LHCN-M2 (cell line): ENCODE measurements at places on chromosomes 4 and X. TPM values are rescaled to one million over a fixed set of nuclear protein-coding genes. Genes with fewer than 3 reads are reported as not detected.
A peak's percentile ranks its signal among the peaks of the same experiment; 100 is the strongest.

GRCh38 chr4:20544645-20545044 lies 155.6 kb upstream of the PACRGL start:
- peak; percentile 45 for DNase-seq

APELA gene
- not detected in 2 replicates for total RNA-seq

- no peak for DNase-seq
Measured at GRCh38 chr4:17480210-17480927, 31.5 kb downstream of the QDPR start.

DNA sequence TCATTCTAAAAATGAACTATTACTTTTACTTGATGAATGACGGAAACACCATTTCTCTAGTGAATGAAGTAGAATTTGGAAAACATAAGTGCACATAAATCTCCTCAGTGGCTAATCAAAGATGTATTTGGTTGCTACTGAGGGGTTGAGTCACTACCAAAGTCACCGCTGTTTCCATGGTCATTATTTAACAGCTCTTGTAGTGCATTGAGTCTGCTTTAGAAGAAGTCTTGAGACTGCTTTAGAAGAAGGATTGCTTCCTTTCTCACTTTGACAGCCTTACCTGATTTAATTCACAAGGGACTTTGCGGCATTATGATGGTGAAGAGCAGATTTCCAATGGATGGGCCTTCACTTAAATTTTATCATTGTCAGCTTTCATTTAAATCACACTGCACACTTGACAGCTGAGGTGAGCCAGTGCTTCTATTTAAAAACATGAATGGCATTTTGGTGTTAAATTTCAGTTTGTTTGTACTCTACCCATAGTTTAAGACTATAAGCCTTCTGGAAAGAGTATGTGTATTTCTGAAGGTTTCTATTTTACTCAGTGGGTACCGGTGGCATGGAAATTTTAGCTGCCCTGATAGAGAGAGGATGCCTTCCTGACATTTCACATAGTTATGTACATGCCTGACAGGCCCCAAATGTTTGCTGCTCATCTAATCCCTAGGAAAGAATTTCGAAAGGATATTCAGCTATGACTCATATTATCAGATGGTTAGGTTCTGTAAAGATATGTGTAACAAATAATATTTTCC lies 9.5 kb downstream of the ASB5 start:
- peak; percentile 80 for DNase-seq

C1QTNF7 gene
- total RNA-seq: not detected in 2 replicates

GRCh38 chr4:142091691-142092182 lies 455.4 kb downstream of the IL15 start:
- peak; percentile 77 for DNase-seq

GRCh38 chr4:1238676-1239000 lies 10.3 kb downstream of the CTBP1 start:
- no peak for DNase-seq

DNA sequence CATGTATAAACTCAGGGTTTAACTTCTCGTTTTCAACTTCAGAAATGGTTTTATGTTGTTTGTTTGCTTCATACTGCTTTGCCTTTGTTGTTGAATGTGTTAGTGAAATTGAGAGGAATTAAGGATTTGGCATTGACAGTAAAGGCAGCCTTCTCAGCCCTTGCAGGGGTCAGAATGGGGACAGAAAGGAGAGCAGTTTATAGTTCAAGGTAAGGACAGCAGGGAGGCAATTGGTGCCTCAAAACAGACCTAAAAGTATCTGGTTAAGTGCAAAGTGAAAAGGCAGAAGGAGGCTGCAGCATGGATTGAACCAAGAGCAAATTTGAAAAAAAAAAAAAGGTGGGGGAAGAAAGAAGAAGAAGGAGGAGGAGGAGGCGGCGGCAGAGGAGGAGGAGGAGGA lies 835.0 kb upstream of the ADGRL3 start:
- no peak for DNase-seq

DNA sequence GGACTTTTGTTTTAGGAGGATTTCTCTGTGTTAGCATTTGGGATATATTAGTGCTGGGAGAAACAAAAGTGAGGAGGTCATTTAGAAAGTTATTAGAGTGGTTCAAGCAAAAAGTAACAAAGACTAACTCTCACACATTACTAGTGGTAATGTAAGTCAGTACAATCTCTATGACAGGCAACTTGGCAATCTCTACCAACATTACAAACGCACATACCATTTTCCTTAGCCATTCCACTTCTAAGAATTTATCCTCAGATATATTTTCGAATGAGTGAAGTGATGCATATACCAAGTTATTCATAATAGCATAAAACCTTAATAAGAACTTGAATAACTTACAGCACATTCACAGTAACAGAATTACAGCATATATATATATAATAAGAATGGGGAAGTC lies 146.2 kb downstream of the PRSS12 start:
- no peak for DNase-seq

DNA sequence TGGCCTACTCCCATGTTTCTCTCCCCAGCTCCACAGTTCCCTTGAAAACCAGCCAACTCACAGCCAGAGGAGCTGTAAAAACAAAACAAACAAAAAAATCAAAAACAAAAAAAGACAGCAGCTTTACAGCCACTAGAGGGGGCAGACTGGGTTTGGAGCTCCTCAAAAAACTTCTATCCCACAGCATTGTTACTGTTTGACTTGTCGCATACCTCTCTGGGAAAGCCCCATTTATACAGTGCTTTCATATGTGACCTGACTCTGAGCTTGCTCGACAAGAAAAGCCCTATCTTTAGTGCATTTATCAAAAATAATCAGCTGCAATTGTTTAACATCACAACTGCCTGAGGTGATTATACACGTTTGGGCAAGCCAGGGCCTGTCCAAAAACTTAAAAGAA lies 21.6 kb downstream of the TSPAN6 start:
- peak; percentile 63 for DNase-seq

DNA sequence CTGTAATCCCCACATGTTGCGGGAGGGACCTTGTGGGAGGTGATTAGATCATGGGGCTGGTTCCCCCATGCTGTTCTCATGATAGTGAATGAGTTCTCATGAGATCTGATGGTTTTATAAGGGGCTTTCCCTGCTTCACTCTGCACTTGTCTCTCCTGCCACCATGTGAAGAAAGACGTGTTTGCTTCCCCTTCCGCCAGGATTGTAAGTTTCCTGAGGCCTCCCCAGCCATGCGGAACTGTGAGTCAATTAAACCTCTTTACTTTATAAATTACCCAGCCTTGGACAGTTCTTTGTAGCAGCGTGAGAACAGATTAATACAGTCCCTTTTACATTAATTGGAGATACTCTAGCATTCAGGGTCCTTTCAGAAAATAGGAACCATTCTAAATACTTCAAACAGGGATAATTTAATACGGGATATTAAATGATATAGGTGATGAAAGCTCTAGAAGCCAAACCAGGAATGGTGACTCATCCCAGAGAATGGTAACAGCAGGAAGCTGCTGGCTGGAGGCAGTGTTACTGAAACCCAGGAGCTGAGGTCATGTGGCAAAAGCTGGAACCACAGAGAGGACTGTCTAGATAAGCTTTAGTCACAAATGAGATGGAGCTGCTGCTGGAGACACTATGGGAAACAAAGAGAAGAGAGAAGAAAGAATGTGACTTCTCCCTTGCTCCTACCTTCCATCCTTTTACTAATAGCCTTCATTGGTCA lies 57.3 kb downstream of the GSTCD start:
- peak; percentile 94 for DNase-seq

EXOC1 gene
- 44.4 and 51.2 TPM in 2 replicates for total RNA-seq

GRCh38 chr4:139689093-139689722 lies 23.6 kb downstream of the MGST2 start:
- no peak for DNase-seq

GRCh38 chr4:56288663-56289062 lies 98.6 kb downstream of the AASDH start:
- DNase-seq: no peak

- peak; percentile 94 for DNase-seq
Measured at GRCh38 chrX:53081925-53082772, at the start of gene TSPYL2. Gene TSPYL2 (plus strand): TSS chrX:53082367. CDS start chrX:53082499, 132 bp downstream.

GRCh38 chr4:139144161-139144859 lies 32.7 kb downstream of the ELF2 start:
- peak; percentile 81 for DNase-seq

DNA sequence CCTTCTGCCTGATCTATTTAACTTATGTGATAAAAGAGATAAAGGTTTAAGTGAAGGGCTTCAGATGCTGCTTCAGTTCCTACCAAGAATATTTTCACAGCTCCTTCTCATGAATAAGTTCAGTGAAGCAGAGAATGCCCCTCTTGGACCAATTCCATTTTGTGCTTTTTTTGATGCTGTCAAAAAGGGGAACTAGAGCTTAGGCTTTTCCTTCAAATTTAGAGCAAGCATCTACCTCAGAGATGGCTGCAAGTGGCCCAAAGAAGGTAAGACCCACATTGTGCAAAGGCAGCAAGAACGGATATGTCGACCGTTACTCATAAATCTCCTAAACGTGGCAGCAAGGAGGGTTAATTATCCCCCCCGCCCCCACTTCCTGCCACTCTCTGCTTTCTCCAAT lies 4.5 kb downstream of the CHRDL1 start:
- DNase-seq: no peak

DNA sequence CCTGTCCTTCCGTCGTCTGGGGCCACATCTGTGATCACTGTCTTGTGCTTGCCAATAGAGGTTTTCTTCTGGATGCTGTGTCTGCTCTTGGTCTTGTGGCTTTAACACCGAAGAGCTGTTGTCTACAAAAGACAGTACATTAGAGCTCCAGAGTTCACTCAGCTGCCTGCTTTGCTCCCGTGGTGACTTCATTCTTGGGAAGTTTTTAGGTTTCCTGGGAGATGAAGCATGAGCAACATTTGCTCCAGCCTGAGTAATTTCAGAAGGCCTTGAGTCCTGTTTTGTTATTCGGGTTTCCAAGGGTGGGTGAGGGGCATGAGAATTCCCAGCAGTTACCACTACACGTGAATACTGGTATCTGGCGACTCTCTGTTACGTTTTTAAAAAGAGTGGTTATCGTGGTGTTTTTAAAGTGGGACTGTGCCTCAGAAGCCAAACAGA lies 189.2 kb downstream of the SHROOM3 start:
- peak; percentile 96 for DNase-seq

GRID2 gene
- total RNA-seq: not detected in 2 replicates

DNA sequence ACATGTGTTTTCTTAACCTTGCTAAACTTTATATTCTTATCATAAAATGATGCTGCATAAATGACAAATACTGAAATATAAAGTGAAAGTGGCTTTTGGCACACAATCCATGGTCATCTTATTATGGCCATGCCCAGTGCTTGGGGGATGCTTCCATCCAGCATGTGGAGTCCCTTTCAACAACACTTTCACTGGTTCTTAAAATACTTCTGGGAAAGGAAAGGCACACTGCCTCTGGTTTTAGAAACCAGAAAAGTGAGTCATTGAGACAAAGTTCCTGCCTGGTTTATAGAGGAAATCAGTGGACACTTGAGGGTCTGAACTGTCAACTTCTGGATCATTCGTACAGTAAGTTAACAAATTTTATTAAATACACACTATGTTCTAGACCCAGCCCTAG lies 248.0 kb upstream of the ADAMTS3 start:
- peak; percentile 72 for DNase-seq

GRCh38 chrX:130084631-130085237 lies 25.6 kb downstream of the ELF4 start:
- DNase-seq: no peak
